ENCODE measurements at places on chromosomes 2 and 18.

GRCh38 chr2:73083886-73084800 lies 12.6 kb upstream of the SFXN5 start:
- DNase-seq = no peak

GRCh38 chr2:158015428-158016076 lies 86.1 kb upstream of the UPP2 start:
- no peak for DNase-seq

DNA sequence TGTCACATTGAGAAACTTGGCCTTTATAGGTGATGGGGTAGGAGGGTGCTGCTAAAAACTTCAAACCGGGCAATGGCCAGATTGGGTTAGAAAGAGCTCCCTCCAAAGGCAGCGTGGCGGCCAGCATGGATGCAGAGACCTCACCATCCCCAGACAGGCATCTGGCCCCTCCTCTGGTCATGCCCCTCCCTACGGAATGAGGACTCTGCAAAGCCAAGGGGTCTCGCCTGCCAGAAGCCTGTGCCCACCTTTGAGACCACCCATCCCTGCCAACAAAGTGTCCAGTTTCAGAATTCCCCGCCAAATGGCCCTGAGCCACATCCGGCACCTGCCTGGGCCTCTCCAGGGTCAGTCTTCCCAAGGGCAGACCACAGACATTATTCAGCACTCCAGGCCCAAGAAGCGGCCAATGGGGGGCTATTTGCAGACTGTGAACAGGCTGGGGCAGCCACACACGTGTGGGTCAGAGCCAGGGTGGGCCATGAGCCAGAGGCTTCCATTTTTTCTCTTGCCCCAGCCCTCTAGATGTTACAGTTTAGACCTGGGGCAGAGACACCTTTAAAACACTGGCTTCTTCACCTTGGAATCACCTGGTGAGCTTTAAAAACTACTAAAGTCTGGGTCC lies 4.2 kb upstream of the ATP6V1B1 start:
- DNase-seq = no peak

DNA sequence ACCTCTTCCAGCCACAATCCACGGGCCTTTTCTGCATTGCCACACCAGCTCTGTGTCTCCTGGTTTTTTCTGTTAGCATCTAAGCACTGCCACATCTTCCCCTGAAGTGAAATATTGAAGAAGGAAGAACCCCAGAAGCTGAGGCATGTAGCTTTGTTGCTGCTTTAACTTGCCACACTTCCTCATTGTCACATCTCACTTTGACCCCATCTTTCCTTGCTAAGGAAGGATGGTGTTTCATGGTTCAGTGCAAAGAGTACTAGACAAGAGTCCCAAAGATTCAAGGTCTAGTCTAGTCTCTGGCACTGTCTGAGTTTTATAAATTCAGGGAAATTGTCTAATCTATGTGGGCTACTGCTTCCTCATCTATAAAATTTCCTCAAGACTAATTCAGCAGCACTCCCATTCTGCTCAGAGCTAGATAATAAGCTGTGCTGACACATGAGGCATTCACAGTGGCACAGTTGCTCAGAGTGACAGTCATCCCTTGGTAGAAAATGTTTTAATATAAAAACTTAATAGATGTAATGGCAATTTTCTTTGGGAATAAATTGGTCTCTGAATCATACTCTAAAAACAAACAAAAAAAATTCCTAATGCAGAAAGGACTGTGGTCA lies 483.0 kb upstream of the ID2 start:
- DNase-seq = no peak

DNA sequence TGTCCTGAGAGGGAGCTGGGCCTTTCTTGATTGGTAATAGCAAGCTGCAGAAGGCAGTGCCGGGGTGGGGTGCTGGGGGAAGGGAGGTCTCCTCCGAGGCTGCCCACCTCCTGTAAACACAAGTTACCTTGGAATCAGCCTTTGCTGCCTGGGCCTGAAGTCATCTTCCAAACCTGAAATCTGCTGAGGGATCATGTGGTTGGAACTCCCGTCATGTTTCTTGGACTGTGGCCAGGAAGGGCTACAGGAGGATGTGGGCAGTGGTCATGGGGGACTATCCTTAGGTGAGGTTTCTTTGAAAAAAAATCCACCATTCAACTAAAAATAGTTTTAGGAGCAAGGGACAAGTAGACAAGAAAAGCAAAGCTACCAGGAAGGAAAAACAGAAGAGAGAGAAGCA lies 74.2 kb downstream of the CDK15 start:
- DNase-seq = no peak

DNA sequence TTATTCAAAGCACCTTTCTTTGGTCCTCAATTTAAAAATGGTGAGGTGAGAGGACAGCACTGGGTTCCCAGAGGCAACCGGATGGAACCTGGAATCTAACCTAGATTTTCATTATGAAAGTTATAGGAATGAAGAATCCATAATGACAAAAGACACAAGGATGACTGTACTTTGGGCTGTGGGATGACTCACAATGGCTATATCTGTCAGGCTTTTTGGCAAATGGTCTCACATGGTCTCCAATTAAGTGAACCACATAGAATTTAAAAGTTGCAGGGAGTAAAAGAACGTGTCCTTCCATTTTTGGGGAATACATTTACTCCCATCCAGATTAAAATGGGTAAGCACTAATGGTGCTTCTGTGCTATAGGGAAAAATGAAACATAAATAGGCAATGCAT lies 31.8 kb upstream of the LYPD1 start:
- no peak for DNase-seq

GRCh38 chr2:159445307-159445706 lies 158.8 kb upstream of the WDSUB1 start:
- no peak for DNase-seq

DNA sequence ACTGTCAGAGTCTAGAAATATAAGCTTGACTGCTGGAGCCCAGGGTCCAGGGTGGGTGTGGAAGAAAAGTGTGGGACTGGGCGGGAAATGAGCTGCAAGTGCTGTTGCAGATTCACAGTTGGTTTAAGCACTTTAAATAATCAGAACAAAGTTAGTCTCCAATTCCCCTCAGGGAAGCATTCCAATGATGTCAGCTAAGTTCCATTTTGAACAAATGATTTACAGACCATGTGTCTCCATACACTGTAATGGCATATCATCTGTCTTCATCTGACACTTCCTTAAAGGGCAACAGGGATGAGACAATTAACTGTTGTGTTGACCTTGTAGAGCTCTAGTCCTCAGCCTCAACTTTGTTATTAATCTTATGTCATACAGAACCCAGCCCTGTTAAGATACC lies 31.5 kb upstream of the REG3A start:
- DNase-seq = no peak

- no peak for DNase-seq
These were observed 11.7 kb upstream of the SERPINB5 start for GRCh38 chr18:63465059-63465458.

DNA sequence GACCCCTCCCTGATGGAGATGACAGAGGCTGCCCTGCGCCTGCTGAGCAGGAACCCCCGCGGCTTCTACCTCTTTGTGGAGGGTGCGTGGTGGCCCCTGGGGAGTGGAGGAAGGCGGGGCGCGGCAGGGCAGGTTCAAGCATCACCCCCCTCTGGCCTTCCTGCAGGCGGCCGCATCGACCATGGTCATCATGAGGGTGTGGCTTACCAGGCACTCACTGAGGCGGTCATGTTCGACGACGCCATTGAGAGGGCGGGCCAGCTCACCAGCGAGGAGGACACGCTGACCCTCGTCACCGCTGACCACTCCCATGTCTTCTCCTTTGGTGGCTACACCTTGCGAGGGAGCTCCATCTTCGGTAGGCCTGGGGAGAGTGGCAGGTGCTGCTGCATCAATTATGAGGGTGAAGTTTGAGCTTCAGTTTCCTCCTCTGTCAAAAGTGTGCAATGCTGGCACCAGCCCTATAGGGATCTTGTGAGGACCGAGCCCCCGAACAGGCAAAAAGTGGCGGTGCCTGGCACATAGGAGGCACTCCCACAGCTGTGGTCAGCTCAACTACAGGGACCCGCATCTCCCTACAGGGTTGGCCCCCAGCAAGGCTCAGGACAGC lies 2.2 kb downstream of the ALPI start:
- DNase-seq = no peak

GRCh38 chr2:38932586-38932985 lies 42.9 kb downstream of the ARHGEF33 start:
- no peak for DNase-seq

GRCh38 chr2:116585669-116586327 lies 1228.7 kb upstream of the DDX18 start:
- DNase-seq = no peak

GRCh38 chr2:30792521-30792920 lies 14.7 kb downstream of the CAPN13 start:
- DNase-seq = no peak

GRCh38 chr2:186599186-186599778 lies 9.4 kb downstream of the ITGAV start:
- no peak for DNase-seq

DNA sequence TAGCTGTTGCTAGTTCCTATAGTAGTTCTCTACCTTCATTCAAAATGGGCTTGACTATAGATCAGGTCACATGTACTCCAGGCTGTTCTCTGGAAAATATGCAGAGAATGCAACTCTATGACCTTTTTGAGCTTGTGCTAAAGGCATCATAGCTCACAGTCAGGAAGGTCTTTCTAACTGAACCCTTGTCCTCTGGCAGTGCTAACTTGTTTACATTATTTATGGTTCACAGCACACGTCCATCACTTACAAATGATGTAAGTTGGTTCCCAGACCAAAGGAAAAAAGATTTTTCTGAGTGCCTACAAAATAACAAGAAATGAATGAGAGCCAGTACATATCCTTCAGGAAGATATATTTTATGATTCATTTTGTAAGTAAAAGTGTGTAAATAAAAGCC lies 236.1 kb downstream of the GCA start:
- no peak for DNase-seq

GRCh38 chr18:55337908-55338521 lies 250.0 kb downstream of the TCF4 start:
- no peak for DNase-seq

GRCh38 chr2:20141056-20141762 lies 83.7 kb downstream of the SDC1 start:
- no peak for DNase-seq

Data from stimulated activated CD4-positive, alpha-beta T cell treated with anti-CD3 and anti-CD28 coated beads, TNF-alpha, amount 100 ng/mL, for 1 hour (primary cell).